ENCODE measurements at places on chromosomes 7 and 10.

GRCh38 chr10:1266033-1266802 lies 210.0 kb downstream of the WDR37 start:
- no peak for DNase-seq

DNA sequence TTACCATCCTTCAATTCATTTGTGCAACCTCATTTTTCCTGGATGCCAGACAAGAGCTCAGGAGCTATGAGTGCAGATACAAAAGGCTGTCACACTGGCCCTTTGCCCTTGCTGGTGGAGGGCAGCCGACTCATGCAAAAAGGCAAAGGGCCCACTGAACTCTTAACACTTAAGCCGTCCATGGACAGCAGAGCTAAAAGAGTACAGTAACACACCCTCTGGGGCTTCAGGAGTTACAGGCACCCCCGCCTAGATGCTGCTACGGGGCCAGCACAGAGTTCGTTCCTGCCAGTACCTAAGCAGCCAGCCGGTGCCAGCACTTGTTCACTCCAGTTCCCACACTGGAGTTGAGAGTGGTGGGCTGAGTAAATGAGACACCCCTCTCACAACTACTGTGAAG lies 69.9 kb upstream of the MRLN start:
- DNase-seq = no peak

- no peak for DNase-seq
Measured at GRCh38 chr10:102546606-102547320, 43.0 kb downstream of the SUFU start.

- no peak for DNase-seq
Measured at GRCh38 chr10:27671821-27672220, 73.8 kb downstream of the MKX start.

DNA sequence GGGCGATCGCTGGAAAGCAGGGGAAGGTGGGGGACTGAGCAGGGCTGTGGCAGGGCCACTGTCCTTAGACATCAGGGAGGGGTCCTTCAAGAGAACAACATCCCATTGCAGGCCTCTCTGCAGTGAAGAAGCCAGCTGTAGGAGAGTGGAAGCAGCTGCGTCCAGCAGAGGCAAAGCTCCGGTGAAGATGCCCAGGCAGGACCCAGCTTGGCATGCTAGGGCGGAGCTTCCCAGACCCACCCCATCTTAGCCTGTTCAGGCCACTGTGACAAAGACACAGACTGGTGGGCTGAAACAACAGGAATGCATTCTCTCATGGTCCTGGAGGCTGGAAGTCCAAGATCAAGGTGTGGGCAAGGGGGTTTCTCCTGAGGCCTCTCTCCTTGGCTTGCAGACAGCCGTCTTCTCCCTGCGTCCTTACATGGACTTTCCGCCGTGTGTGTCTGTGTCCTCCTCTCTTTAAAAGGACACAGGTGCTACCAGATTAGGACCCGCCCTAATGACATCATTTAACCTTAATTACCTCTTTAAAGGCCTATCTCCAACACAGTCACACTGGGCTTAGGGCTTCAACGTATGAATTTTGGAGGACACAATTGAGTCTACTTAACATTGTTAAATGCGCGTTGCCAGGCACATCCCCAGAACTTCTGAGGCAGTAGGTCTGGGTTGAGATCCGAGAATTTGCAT lies 178.1 kb upstream of the GRB10 start:
- no peak for DNase-seq

GRCh38 chr7:70376561-70377031 lies 755.3 kb upstream of the GALNT17 start:
- DNase-seq = no peak

DNA sequence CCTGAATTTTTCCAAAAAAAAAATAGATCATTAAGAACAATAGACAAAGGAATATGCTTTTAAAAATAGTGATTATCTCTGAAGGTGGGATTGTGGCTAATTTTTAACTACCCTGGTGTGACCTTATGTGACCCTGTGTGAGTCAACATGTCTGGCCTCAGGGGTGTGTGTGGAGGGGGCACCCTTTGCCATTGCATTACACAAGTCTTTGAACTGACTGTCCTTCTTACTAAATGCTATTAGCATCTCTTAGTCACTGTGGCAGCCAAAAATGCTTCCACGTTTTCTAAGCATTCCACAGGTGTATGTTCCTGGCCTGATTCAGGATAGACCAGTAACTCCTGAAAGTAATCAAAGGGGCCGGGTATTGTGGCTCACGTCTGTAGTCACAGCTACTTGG lies 175.4 kb downstream of the MGMT start:
- no peak for DNase-seq

- DNase-seq = no peak
Measured at GRCh38 chr10:77732213-77733003, 94.8 kb upstream of the KCNMA1 start.

GRCh38 chr10:114310346-114310745 lies 71.3 kb downstream of the VWA2 start:
- no peak for DNase-seq

DNA sequence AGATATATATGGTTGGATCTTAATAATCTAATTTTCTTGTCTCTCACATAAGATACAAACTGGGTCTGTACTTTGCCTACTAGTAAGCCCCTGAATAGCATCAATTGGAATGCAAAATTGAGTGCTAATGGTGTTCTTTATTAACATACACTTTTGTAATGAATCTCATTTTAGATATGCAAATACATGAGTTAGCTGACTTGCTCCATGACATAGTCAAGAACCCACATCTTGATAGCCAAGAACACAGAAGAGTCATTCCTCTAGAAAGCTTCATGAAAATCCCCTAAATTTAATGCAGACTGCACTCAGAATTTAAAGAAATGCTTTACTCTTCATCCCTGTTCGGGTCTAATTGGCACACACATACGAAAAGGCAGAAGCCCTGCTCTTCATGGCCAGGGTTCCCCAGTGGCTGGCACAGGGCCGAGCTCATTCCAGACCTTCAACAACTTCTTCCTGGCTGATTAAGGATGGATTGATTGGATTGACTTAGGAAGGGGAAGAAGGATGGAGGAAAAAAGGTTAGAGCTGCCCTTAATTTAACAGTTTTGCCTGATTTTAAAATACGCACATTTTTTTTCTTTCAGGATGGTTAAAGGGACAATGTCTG lies 431.1 kb upstream of the KLF6 start:
- DNase-seq = no peak

- DNase-seq = no peak
Measured at GRCh38 chr10:129716211-129716681, 247.8 kb downstream of the EBF3 start.

- DNase-seq = no peak
Measured at GRCh38 chr10:61995220-61995503, 93.7 kb downstream of the ARID5B start.

DNA sequence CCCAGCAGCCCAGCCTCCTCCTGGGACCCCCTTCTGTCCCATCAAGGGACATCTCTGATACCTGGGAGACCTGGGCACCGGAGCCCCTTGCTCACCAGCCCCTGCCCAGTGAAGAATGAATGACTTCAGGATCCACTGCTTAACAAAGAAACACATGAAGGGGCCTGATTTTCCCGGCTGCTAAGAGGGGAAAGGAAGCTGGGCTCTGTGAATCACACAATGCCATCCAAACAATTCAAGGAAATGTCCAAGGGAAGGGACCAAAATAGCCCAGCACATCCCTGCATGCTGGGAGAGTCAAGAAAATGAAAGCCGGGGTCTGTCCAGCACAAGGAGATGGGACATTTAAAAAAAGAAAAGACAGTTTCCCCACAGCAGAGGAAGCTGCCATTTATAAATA lies 128.7 kb upstream of the JCAD start:
- DNase-seq = no peak
